Ovary (tissue), 10 donors: ENCODE measurements at places on chromosomes 2 and 18. TPM values are rescaled to one million over a fixed set of nuclear protein-coding genes. Genes with fewer than 3 reads are reported as not detected.
A peak's percentile ranks its signal among the peaks of the same experiment; 100 is the strongest.

DNA sequence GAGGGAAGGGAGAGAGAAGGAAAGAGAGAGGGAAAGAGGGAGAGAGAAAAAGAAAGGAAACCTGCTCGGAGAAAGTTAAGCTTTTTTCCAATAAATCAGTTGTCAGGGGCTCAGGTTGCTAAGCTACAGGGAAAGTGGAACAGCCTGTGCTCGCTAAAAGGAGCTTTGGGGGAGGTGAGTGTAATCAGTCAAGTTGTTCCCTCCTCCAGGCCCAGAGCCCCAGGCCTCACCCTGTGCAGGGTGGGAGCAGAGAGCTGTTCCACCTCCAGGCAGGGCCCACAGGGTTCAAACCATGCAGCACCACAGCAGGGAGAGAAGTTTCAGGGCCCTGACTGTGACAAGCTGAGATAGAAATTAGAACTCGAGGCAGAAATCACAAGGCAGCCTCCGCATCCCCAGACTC, 56.4 kb upstream of the PPP1CB start:
- no peak overlapping the region for H3K27ac ChIP-seq
- H3K36me3 ChIP-seq = no peaks in the 10 kb centered on the region
- H3K4me1 ChIP-seq = peaks cover 7% of the 10 kb centered on the region
- DNase-seq = peak; percentile 50
- no peak overlapping the region for H3K4me3 ChIP-seq

GRCh38 chr18:62001396-62001795, 108.6 kb upstream of the RNF152 start:
- H3K4me3 ChIP-seq = no peak overlapping the region
- H3K27ac ChIP-seq = no peak overlapping the region
- H3K27me3 ChIP-seq = no peaks in the 10 kb centered on the region
- no peak for DNase-seq

GRCh38 chr2:84132370-84132769, 326.7 kb downstream of the SUCLG1 start:
- no peaks in the 10 kb centered on the region for H3K27me3 ChIP-seq
- no peak overlapping the region for H3K4me3 ChIP-seq
- no peaks in the 10 kb centered on the region for H3K4me1 ChIP-seq
- no peaks in the 10 kb centered on the region for H3K36me3 ChIP-seq
- no peak for DNase-seq
- H3K27ac ChIP-seq = no peak overlapping the region

GRCh38 chr2:5940596-5941535, 248.7 kb downstream of the SOX11 start:
- H3K27me3 ChIP-seq = no peaks in the 10 kb centered on the region
- H3K27ac ChIP-seq = no peak overlapping the region
- H3K36me3 ChIP-seq = no peaks in the 10 kb centered on the region
- DNase-seq = no peak
- H3K4me3 ChIP-seq = no peak overlapping the region
- no peaks in the 10 kb centered on the region for H3K4me1 ChIP-seq

DNA sequence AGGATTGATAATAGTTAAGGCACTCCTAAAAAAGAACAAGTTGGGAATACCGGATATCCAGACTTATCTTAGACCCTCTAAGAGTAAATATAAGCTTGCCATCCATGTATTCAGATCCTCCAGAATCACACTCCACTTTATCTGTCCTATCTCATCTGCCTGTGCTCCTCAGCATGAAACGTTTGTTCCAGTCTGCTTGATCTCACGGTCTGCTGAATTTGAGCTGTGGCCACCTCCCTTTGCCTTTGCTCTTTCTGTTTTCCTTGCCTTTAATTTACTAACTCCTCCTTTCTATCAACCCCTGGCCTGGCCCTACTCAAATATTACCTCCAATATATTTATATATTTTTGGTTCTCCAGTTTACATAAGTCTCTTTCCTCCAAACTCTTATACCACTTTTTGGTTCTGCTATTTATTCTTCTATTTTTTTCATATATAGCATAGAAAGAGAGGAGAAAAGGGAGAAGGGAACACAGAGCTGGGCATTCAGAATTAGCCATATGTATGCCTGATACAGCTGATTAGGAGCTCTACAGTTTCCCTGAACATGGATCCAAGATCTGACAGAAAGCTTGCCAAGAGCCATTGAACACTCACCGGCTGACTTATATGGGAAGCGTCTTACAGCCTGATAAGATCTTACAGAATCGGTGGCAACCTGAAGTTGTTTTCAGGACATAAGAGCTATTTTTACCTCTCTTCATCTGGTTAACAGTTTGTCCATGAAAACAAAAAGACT, 21.8 kb upstream of the DNAJC27 start:
- no peaks in the 10 kb centered on the region for H3K4me1 ChIP-seq
- H3K4me3 ChIP-seq = no peak overlapping the region
- H3K27me3 ChIP-seq = no peaks in the 10 kb centered on the region
- DNase-seq = no peak
- no peak overlapping the region for H3K27ac ChIP-seq

DNA sequence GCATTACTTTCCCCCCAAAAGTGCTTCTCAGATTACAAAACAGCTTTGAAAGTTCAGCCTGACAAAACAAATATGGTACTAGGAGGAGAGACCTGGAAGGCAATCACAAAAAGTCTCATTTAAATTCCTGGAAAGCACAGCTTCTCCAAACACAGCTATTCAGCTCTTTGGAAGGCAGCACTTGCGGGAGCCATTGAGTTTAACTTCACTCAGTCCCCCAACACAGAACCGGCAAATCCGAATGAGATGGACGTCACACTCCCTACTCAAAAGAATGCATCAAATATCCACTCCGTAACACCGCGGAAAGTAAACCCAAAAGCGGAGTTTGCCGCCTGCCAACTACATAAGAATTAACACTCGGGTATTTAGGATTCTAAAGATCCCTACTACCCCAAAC, 638 bp downstream of the ST6GAL2 start:
- no peak for DNase-seq
- no peaks in the 10 kb centered on the region for H3K27me3 ChIP-seq
- no peaks in the 10 kb centered on the region for H3K36me3 ChIP-seq
- H3K27ac ChIP-seq = no peak overlapping the region

DNA sequence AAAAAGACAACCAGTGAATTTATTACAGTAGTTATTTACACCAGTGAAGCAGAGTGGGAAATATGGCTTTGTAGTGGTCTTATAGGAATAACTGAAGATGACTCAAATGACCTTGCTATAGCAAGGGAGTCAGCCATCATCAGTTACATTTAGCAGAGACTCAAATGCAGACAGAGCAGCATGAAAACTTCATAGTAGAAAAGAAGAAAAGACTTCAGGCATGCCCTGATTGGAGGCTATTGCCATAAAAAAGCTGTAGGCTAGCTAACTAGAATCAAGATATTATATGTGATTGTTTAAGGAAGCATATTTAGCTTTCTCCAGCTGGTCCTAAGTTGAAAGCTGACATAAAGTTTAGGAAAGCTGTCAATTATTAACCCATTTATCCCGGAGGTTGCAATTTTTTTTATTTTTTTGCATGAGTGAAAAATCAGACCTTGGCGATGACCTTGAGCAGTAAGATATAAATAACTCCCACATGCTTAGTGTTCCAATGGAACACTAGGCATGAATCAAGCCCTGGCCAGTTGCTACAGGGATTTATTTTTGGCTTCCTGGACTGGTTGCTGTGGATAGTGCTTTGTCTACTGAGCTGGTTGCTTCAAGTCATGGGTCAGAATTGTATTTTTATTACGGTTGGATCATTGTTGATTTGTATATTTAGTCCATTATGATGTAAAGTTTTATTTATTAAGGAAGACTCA, 675.6 kb upstream of the VRK2 start:
- DNase-seq = no peak
- no peaks in the 10 kb centered on the region for H3K27me3 ChIP-seq
- H3K4me1 ChIP-seq = no peaks in the 10 kb centered on the region
- H3K4me3 ChIP-seq = no peak overlapping the region

The XIRP2 gene
- total RNA-seq = not detected

The KIAA1328 gene
- 23.2 TPM for total RNA-seq

GRCh38 chr2:142291969-142292368, 161.2 kb upstream of the LRP1B start:
- H3K36me3 ChIP-seq = no peaks in the 10 kb centered on the region
- H3K4me1 ChIP-seq = no peaks in the 10 kb centered on the region
- H3K27ac ChIP-seq = no peak overlapping the region
- H3K27me3 ChIP-seq = no peaks in the 10 kb centered on the region

DNA sequence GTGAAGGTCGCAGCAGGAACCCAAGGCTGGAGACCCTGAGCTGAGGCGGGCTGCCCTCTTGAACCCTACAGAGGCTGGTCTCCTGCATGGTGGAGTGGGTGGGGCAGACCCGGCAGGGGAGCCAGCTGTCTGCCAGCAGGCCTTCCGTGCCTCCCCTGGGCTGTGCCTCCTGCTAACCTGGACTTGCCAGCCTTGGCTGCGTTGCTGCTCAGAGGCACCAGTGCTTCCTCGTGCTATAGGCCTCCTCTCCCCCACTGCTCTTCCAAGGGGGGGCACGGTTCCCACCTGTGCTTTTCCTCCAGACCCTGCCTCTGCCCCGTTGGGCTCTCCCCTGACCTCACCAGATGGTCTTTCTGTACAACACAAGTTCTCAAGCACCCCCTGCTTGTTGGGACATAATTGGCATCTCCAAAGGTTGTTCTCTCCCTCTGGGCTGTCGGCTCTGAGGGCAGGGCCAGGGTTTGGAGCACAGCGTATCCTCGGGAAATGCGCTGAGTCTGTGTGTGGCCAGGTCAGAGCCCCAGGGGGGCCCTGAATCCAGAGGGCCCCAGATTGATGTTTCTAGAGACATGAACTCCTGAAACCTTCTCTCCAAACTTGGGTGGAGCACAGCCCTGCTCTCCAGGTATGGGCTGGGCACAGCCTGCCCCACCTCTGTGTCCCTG, 6.7 kb downstream of the ARHGEF4 start:
- H3K4me1 ChIP-seq = no peaks in the 10 kb centered on the region
- H3K27me3 ChIP-seq = no peaks in the 10 kb centered on the region
- no peak overlapping the region for H3K27ac ChIP-seq

The SIX2 gene
- 0.13 TPM for total RNA-seq

GRCh38 chr18:4284528-4284927, 170.6 kb downstream of the DLGAP1 start:
- DNase-seq = no peak
- H3K4me1 ChIP-seq = no peaks in the 10 kb centered on the region
- no peak overlapping the region for H3K27ac ChIP-seq
- no peaks in the 10 kb centered on the region for H3K27me3 ChIP-seq
- H3K4me3 ChIP-seq = no peak overlapping the region

The SERPINB5 gene
- total RNA-seq = not detected

The RTP5 gene
- total RNA-seq = not detected

The GPR45 gene
- not detected for total RNA-seq

DNA sequence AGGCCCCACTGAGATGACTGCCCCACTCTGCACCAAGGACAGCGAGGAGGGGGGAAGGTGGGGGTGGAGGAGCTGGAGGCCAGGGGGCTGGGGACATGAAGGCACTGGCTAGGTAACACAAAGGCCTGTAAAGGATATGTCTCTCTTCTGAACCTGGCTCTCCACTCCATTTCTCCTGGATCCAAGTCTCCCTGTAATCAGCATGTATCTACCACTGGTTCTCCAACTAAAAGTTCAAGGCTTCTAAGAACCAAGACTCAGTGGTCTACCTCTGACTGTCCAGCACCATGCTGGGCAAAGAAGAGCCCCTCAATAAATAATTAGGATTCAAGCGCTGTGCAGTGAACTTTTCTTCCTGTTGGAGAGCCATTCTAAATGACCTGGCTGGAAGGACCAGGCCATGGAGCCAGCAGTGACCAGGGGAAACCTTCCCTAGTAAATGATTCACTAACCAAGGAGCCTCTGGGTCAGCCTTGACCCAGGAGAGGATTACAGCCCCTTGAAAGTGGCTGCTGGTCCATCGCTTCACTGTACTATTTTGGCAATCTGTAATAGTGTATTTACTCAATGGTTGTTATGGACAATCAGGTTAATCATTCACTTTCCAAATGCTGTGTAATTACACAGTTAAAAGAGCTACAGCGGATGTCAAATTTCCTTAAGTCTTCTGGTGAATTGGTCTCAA, 73.2 kb downstream of the BCL11A start:
- no peaks in the 10 kb centered on the region for H3K4me1 ChIP-seq
- no peak overlapping the region for H3K4me3 ChIP-seq
- H3K27ac ChIP-seq = no peak overlapping the region
- no peaks in the 10 kb centered on the region for H3K27me3 ChIP-seq

DNA sequence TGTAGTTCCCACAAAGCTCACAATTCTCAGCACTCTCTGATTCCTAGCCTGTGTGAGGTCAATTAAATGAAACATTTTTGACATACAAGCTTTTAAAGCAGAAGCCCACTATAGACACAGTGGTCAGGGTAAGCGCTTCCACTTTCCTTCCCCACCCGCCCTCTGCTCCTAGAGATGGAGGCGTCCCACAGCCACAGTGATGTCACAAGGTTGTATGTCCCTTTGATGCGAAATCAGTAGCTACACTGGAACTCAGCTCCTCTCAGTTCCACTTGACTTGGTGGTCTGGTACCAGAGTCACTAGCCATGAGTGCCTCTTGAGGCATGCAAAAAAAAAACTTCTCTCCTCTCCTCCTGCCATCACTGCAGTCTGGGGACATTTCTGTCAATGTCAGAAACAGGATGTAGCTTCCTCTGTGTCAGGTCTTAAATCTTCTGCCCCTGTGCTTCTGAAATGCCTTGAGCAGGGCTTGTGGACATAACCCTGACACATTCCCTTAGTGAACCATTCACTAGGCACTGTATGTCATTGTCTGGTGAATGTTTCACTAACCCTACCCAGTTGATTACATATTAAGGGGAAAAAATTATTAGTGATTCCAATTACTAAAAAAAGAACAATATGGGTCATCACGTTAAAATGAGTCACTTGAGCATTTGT, 7.8 kb downstream of the SULT1C4 start:
- H3K27ac ChIP-seq = no peak overlapping the region
- DNase-seq = no peak
- H3K27me3 ChIP-seq = no peaks in the 10 kb centered on the region
- no peaks in the 10 kb centered on the region for H3K36me3 ChIP-seq
- H3K4me1 ChIP-seq = peaks cover 2% of the 10 kb centered on the region

DNA sequence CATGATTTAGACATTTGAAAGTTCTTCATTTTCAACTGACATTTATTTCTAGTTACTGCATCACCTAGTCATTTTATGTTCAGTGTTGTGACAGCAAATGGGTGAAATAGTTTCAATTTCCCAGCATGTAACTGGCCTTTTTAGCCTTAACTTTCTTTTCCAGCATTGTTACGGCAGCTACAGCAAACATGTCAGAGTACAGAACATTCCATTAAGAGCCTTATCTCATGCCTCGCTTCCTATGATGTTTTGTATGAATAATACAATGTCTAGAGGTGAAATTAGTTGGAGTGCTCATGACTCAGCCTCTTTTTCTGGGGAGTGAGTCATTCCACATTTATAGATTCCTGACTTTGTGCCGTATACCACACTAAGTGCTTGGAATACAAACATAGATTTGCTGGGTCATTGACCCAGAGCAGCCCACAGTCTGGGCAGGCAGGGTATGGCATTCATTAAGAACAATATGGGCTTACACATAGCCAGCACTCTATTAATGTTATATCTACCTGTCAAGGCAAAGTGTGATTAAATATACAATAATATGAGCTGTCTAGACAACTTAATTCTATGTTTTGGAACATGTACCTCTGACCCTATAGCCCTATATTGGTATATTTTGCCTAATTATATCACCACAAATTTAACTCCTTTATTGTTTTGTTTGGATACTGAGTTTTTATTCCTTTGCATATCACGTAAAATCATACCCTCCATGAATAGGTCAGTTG, 72.2 kb downstream of the MAP2 start:
- H3K36me3 ChIP-seq = no peaks in the 10 kb centered on the region
- H3K27ac ChIP-seq = no peak overlapping the region
- no peaks in the 10 kb centered on the region for H3K27me3 ChIP-seq
- DNase-seq = no peak
- no peak overlapping the region for H3K4me3 ChIP-seq

The GLI2 gene
- 6.9 TPM for total RNA-seq

The SRD5A2 gene
- total RNA-seq = 0.12 TPM
